ENCODE measurements at places on chromosomes 3 and 15.

DNA sequence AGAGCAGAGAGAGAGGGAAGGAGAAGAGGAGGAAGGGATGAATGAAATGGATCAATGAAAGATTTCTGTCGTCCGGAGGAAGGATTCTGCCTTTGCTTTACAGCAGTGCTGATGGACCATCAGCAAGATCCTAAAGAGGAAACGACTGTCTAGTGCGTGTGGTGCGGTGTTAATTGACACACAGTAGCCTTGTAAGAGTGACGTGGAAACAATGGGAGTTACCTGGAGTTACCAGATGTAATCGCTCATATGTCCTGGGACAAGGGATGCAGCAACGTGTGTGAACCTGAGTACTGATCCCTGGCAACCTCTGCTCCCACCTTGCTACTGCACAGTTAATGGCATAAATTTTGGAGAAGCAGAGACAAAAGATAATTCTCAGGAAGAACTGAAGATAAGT is 62.6 kb upstream of the TPRG1 start:
- DNase-seq = no peak

DNA sequence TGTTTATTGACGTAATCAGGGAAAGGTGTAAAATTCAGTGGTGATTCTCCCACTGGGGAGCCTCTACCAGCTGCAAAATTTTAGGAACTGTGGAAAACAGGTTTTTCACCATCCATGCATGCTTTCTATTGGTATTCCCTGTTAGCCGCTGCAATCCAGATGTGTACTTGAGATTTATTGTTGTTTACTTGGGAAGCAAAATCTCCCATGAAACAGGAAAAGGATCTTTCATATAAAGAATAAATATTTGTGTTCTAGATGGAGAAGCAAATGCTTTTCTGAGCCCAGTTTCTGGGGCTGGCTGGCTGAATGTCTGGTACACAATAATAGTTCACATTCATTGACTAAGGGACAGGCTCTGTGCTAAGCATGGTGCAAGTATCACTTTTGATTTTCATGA is 144.6 kb upstream of the RASGRP1 start:
- DNase-seq = no peak

- no peak for DNase-seq
Observed at GRCh38 chr3:187725653-187726370, 19.5 kb downstream of the BCL6 start.

GRCh38 chr3:59442046-59442445 is 392.2 kb upstream of the CFAP20DC start:
- peak; percentile 23 for DNase-seq

DNA sequence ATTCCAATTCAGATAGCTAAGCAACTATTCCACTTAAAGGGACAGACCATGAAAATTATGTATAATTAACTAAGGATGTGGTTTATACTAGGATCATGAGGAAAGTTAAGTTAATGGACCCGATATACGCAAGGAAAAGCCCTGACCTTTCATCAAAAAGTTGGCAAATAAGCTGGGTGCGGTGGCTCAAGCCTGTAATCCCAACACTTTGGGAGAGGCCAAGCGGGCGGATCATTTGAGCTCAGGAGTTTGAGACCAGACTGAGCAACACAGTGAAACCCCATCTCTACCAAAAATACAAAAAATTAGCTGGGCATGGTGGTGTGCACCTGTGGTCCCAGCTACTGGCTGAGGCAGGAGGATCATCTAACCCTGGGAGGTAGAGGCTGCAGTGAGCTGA is 39.6 kb downstream of the SCAP start:
- no peak for DNase-seq

- no peak for DNase-seq
Observed at GRCh38 chr15:90049666-90050604, 48.8 kb downstream of the ZNF710 start.

- DNase-seq = no peak
Observed at GRCh38 chr15:76663529-76663928, 241.6 kb downstream of the SCAPER start.

- DNase-seq = no peak
Observed at GRCh38 chr3:41936384-41936783, 25.5 kb downstream of the ULK4 start.

- peak; percentile 41 for DNase-seq
Observed at GRCh38 chr3:170346481-170347392, 10.8 kb upstream of the SKIL start.

GRCh38 chr3:141521781-141522180 is 35.0 kb downstream of the RASA2 start:
- no peak for DNase-seq

- no peak for DNase-seq
Observed at GRCh38 chr15:87939848-87940457, 316.6 kb downstream of the NTRK3 start.

GRCh38 chr3:73098873-73099272 is 37.4 kb downstream of the EBLN2 start:
- DNase-seq = no peak

GRCh38 chr15:82081914-82082762 is 36.3 kb upstream of the MEX3B start:
- peak; percentile 95 for DNase-seq

DNA sequence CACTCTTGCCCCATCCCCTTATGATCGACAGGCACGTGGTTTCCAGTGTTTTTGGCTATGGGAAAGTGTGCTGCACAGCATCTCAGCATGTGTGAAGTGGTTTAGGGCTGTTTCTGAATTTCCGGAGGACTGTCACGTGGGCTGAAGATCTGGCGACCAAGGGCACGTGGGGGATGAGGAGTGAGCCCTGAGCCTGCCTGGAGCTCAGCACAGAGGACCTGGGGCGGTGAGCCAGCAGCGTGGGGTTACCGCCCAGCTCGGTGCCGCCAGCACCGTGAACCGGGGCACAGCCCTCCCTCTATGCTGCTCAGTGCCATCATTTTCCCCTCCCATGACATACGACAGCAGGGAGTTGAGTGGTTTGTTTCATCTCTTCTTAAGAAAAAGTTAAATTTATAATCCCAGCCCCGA is 150.2 kb downstream of the DNAJB8 start:
- peak; percentile 19 for DNase-seq

DNA sequence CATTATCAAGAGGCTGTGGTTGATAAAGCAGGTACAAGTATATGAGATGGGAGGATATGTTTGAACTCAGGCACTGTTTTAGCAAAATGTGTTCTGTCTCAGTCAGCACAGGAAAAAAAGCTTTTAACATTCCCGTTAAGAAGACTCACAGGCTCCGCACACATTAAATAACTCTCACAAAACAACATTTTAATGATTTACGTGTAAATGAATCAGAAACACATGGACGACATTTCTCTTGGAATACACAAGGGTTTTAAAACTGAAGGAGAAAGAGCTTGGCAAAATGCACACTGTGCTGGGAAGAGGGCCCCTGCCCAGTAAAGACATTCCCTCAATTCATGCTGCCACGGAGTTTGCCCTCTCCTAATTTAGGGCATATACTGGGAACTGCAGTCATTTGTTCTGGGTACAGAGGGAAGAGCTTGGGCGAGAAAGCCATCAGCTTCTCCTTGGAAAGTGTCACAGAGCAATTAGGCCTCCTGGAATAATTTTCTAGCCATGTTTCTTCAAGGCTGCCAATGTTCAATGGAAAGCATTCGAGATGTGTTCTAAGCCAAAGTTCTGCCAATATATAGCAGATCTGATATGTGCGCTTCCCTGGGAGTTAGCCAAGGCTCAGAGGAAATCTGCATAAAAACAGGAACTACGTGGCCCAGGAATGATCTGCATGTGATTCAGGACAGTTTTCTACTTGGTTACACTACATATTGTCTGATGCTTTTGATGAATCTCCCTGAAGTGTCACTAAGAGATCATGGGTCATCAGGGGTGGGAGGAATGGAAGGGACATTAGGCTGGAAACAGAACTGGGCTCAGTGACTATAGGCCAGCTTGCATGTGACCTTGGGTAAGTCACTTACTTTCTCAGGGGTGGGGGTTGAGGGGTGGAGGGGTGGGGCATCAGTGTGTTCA is 2.2 kb upstream of the MASP1 start:
- peak; percentile 45 for DNase-seq

DNA sequence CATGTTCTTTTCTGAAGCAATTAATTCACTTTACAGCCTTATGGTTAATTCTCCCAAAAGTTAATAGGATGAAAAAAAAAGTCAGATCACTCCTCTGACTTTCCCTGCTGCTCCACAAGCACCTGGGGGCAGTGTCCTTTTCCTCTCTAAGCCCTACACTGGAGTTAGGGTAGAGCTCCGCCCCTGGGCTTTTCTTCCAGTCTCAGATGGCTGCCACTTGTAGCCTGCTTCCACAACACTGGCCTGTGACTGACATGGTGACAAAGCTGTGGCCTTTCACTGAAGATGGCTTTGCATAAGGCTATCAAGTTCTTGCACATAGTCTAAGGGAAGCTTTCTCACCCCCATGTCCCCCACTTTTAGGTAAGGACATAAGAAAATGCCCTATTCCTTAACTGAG is 1.3 kb upstream of the MON1A start:
- no peak for DNase-seq

GRCh38 chr3:188154809-188155574 is 1.0 kb downstream of the LPP start:
- peak; percentile 18 for DNase-seq

DNA sequence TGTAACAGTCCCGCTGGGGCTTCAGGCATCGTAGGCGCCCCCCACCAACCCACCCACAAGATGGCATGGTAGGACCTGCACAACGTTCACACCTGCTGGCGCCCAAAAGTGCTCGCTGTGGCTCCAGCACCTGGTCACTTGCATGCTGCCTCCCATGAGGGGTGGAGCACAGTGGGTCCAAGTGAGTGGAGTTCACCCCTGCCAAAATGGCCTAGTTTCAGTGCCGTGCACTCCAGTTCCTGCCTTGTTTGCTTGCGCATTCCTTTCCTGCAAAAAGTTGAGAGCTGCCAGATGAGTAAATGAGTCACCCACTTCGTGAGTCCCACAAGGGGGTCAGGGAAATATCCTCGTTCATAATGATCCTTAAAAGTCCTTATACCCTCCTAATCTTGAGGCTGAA is 788.7 kb upstream of the DPPA4 start:
- DNase-seq = peak; percentile 10

GRCh38 chr3:63015614-63016309 is 140.5 kb upstream of the CADPS start:
- DNase-seq = peak; percentile 55

GRCh38 chr3:13702286-13702685 is 153.4 kb downstream of the FBLN2 start:
- no peak for DNase-seq

DNA sequence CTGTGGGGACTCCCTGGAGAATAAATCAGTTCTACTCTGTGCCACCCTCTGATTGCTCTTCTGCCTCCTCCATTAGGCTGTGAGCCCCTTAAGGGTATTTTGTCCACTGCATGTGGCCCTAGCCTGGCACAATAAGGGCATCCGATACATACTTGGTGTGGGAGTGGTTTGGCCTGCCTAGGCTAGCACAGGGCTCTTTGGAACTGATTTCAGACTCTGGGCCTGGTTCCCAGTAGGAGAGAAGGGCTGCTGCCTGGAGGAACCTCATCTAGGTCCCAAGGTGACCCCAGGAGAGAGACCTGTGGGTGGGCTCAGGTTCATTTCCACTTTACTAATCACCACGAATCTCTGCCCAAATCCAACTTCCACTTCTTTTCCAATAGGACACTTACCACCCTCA is 5.3 kb upstream of the CTDSPL start:
- DNase-seq = no peak

GRCh38 chr15:63476229-63476632 is 28.2 kb upstream of the USP3 start:
- DNase-seq = peak; percentile 98

GRCh38 chr3:130828948-130829947 is 64.6 kb upstream of the ATP2C1 start:
- no peak for DNase-seq

GRCh38 chr15:78054966-78055365 is 22.5 kb downstream of the TBC1D2B start:
- no peak for DNase-seq

- DNase-seq = no peak
Observed at GRCh38 chr3:71206305-71207165, 377.0 kb downstream of the FOXP1 start.

GRCh38 chr3:27526614-27527315 is 42.6 kb upstream of the SLC4A7 start:
- DNase-seq = no peak

GRCh38 chr3:195914648-195915473 is 6.5 kb upstream of the TNK2 start:
- DNase-seq = peak; percentile 97

GRCh38 chr3:39102504-39103323 is 4.7 kb downstream of the GORASP1 start:
- DNase-seq = no peak

GRCh38 chr3:65830948-65831732 is 207.6 kb downstream of the MAGI1 start:
- peak; percentile 41 for DNase-seq
